ENCODE measurements at places on chromosomes 3 and 15.

DNA sequence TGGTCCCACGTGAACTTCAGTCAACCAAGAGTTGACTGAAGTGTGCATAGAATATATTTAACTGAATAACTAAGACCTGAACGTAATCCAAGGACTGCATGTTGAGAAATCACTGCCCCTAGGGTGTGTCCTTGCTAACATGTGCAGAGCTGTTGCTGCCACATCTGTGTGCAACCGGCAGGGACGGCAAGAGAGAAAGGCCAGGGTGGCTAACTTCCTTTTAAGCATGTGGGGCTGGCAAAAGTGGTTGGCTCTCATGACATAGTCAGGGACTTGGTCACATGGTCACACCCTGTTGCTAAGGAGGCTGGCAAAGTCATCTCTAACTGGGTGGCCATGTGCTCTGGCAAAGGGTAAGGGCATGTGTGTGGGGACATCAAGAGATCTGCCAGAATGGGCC, 52.4 kb downstream of the GASK1A start:
- DNase-seq, result no peak

DNA sequence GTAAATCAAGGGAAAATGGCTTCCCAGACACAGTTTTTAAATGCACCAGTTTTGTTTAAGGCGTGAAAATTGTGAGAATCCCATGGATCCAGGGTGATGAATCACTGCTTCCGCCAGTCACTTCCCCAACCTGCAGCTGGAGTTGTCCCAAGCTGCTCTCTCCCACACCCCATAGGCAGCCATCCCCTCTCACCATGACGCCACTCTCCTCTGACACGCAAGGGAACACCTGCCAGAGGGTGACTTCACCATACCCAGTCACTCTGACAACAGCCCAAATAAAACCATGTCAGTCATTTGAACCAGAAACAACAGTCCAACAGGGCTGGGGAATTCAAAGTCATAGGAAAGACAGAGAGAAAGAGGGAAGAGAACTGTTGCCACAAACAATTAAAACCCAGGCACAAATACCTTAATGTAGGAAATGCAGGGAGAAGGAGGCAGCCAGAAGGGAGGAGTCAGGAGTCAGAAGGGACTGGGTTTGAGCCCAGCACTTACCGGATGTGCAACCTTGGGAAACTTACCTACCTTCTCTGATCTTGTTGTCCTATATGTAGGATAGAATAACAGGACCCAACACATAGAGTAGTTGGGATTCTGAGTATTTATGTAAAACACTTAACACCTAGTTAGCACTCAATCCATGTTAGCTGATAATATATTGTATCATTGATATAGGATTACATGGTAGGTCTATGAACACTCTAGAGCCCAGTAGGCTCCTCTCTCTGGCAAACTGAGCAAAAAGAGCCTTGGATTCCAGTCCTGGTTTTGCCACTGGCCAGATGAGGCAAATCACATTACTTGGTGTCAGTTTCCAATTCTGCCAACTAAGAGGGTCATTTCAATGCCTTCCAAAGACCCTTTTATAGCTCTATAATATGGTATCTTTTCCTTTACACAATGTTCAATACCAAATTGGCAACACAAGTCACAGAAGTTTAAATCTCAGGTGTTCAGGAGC, 326.3 kb upstream of the ICE2 start:
- DNase-seq, result no peak

DNA sequence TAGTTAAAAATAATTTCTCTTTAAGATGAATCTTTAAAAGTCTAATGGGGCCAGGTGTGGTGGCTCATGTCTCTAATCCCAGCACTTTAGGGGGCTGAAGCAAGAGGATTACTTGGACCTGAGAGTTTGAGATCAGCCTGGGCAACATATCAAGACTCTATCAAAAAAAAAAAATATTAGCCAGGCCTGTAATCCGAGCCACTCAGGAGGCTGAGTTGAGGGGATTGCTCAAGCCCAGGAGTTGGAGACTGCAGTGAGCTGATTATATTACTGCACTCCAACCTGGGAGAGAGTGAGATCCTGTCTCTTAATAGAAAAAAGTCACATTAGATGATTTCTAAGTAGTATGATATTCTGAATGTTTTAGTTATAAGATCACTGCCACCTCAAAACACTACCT, 322.0 kb upstream of the MANF start:
- no peak for DNase-seq

- peak; percentile 20 for DNase-seq
Measured at GRCh38 chr15:60905587-60905986, 323.5 kb downstream of the RORA start.

GRCh38 chr15:59168536-59168935, 38.1 kb upstream of the LDHAL6B start:
- no peak for DNase-seq

DNA sequence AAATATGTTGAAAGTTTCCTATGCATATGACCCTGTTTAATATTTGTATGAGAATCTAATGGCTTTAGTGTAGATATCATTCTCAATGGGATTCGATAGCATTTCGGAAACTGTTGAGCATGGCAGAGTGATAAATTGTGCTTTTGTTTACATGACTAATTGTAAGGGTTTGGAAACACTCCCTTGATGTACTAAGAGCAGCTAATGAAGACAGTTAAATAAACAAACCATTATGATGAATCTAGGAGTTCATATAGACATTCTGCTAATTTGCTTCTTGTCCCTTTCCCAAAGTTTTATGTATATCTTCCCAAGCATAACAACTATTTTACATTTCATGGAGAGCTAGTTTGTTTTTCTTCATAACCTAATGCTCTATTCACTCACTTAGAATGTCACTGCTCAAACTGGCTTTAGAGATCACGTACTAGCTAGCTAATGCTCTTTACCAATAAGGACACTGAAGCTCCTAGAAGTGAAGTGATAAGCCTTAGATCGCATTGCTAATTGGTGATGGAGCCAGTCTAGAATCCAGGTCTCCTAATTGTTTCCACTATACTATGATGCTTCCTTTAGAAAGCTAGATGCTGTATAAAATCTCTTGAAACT, 140.8 kb downstream of the TP63 start:
- no peak for DNase-seq

DNA sequence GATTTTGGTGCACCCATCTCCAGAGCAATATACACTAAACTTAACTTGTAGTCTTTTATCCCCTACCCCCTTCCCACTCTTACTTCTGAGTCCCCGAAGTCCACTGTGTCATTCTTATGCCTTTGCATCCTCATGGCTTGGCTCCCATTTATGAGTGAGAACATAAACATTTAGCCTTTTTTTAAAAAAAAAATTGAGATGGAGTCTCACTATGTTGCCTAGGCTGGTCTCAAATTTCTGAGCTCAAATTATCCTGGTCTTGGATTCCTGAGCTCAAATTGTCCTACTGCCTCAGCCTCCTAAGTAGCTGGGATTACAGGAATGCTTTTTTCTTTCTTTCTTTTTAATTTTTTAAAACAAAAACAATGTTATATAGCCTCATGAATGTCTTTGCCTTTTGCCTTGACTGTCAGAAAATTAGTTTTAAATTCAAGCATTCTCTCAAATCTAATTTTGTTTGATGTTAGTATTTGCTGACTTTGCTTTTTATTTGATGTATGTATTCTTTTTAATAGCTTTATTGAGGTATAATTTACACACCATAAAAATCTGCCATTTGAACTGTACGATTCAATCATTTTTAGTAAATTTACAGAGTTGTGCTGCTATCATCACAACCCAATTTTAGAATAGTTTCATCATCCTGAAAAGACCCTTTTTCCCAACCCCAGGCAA, 46.9 kb downstream of the NFKBIZ start:
- no peak for DNase-seq

GRCh38 chr15:56608993-56609392, 124.3 kb downstream of the ZNF280D start:
- no peak for DNase-seq

DNA sequence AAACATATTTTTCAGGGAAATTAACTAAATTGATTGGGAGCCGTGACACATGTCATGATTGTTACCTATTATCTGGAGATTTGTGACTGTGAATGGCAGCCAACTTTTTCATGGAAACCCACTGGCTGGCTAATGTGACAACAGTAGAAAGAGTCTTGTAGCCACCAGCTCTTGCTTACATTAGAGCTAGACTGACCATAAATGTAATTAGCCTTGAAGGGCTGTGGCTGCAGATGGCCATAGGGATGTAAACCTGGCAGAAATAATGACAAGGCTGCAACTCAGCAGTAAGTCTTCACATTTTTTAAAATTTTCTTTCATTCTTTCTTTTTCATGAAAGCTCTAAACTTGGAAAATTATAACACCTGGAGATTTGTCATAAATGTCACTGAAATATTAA, 168.2 kb upstream of the ROBO2 start:
- no peak for DNase-seq

- no peak for DNase-seq
Measured at GRCh38 chr15:83983634-83984458, 251.7 kb upstream of the GOLGA6L4 start.

- no peak for DNase-seq
Measured at GRCh38 chr3:19931767-19932188, 2.2 kb downstream of the EFHB start.

DNA sequence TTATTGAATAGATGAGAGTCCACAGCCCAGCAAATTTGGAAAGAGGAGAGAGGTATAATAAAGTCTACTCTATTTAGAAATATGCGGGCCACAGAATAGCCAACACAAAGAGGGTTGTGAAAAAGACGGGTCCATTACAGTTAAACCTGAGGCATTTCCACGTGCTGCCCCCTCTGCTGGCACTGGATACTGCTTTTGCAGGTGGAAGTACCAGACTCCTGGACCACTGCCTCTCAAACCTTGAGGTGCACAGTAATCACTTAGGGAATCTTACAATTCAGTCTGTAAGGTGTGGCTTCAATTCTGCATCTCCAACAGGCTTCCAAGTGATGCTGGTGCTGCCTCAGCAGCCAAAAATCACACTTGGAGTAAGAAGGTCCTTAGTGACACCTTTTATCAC, 3.0 kb upstream of the TFDP2 start:
- peak; percentile 11 for DNase-seq

GRCh38 chr3:187976365-187976900, 177.5 kb upstream of the LPP start:
- DNase-seq, result peak; percentile 66

DNA sequence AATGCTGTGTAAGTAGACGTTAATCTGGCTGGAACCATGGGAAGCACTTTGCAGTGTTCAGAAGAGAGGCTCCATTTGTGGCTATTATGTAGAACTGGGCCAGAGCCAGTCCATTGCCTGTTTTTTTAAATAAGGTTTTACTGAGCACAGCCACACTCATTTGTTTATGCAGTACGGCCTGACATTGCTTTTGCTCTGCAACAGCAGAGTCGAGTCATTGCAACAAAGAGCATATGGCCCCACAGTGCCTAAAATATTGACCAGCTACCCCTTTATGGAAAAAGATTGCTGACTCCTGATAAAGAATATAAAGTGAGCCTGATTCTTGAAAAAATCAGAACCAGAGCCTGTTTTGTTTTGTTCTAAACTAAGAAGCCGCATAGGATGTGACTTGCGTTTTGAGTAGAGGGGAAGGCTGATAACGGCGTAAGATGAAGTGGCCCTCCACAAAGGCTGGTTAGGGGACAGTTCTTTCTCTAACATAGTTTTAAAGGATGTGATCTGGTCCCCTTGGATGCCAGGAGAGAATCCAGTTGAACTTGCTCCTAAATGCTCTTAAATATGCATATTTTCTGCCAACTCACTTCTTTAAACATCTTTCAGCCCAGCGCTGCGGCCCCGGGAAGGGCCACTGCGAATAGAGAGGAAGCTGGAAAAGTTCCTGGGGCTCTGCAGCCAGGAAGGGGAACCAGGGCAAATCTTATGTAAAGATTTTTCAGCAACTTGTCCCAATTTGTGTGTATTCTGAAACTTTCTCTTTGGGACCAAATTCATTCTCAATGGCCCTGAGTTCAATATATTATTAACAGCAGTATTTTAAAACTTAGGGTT, 64.5 kb downstream of the GLDN start:
- DNase-seq, result no peak

DNA sequence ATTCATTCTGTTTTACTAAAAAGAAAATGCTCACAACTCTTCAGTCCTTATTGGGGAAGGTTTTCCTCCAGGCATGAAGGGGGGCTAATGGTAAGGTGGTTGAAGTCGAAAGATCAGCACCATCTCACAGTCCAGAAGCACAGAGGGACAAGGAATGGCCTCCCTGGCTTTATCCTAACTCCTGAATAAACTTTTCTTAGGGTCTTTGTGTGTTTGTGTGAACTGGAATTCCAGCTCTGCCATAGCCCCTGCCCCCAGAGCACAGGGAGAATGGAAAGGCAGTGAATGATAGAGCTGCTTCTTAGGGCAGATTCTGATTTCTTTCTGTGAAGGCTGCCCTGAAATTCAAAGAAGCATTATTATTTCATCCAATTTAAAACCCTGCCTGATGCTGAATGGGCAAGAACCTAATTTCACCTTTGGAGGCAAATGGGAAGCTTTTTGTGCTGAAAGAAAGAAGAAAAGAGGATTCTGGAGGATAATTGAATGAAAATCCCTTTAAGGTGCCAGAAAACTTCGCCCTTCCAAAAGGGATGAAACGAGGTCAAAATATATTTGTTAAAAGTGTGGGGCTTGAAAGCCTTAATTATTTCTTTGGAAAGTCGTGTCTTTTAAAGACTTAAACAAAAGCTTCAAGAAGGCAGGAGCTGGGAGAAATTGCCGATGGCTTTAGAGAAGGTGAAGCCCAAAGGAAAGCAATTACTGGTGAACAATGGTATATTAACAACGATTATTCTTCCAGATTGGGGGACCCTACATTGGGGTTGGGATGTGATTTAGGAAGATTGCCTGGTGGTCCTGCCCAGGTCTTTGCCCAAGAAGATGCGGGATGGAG, 259.9 kb upstream of the RGMA start:
- DNase-seq, result no peak

DNA sequence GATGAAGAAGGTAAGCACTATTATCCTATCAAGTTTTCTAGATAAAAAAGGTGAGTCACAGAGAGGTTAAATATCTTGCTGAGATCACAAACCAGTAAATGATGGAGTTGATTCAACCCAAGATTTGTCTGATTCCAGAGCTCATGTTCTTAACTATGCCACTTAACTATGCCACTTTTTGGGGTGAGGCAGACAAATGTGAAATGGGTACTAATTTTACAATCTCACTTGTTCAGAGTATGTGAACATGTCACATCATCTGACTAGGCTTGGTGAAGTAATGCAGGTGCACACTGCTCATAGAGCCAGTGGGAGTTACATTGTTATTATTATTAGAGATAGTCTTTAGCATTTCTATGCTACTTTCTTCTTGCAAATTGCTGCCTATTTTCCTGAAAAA, 2.0 kb downstream of the DRD3 start:
- no peak for DNase-seq

GRCh38 chr3:167876620-167877281, 141.2 kb downstream of the SERPINI1 start:
- no peak for DNase-seq

DNA sequence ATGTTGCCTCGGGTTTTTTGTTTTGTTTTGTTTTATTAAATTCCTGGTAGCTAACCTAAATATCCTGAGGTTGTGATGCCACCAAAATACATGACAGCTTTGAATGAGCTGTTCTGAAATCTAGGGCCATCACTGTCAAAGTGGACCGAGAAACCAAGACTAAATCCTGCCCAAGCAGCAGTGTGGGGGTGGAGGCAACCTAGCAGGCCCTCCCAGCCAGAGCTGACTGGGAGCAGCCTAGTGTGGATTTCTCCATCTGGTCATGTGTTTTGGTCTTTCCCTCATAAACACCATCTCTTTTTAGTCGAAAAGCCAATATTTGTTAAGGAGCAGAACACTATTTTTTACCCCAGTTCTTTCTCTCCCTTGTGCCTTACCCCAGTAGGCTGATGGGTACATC, 52.2 kb downstream of the LARS2 start:
- DNase-seq, result no peak

- DNase-seq, result no peak
Measured at GRCh38 chr3:185729337-185730055, 95.3 kb downstream of the IGF2BP2 start.

- DNase-seq, result peak; percentile 14
Measured at GRCh38 chr3:37899101-37899707, 37.5 kb downstream of the CTDSPL start.
